ENCODE measurements at places on chromosomes 4 and X. TPM values are rescaled to one million over a fixed set of nuclear protein-coding genes. Genes with fewer than 3 reads are reported as not detected.

The CT45A10 gene
- polyA plus RNA-seq = not detected

The MAGED4 gene
- 11.0 TPM for polyA plus RNA-seq

The NDNF gene
- polyA plus RNA-seq = 32.6 TPM

The ARMCX2 gene
- polyA plus RNA-seq = 48.0 TPM

The GLOD5 gene
- not detected for polyA plus RNA-seq

All from ovary (tissue), 10 donors.